ENCODE measurements at places on chromosomes 2 and 18. TPM values are rescaled to one million over a fixed set of nuclear protein-coding genes. Genes with fewer than 3 reads are reported as not detected.

The CHRNA1 gene
- not detected for total RNA-seq

The CKAP2L gene
- not detected for total RNA-seq

The COA5 gene
- total RNA-seq, result 53.0 TPM

The PCARE gene
- total RNA-seq, result not detected

DNA sequence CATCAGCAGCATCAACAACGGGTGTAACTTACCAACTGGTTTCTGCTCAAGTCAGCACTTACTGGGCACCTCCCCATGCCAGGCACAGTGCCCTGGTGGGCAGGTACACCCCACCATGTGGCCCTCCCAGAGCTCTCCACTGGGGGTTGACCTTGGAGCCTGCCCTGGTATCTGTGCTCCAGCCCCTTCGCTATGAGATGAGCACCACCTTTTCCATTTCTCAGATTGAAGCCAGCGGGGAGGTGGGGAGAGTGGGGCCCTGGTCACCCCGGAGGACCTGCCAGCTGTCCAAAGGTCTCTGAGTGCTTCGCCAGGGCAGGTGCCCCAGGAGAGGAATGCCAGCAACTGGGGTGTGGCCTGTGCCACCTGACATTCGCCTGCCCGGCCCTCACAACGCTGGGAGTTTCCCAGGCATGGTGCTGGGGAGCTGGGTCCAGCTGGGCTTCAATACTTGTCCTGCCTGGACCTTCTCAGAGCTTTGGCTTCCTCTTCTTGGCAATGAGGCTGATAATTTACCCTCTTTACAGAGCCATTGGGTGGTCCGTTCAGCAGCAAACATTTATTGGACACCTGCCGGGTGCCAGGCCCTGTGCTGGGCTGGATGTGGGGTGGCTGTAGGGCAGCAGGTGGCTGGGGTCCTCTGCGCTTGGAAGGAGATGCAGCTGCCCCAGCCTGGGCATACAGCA lies 5.9 kb upstream of the ZAP70 start:
- no peak for DNase-seq

- peak; percentile 10 for DNase-seq
Observed at GRCh38 chr2:74555610-74556103, 1.1 kb downstream of the DOK1 start.

- no peak for DNase-seq
Observed at GRCh38 chr2:96115631-96116423, 544 bp downstream of the ADRA2B start.

DNA sequence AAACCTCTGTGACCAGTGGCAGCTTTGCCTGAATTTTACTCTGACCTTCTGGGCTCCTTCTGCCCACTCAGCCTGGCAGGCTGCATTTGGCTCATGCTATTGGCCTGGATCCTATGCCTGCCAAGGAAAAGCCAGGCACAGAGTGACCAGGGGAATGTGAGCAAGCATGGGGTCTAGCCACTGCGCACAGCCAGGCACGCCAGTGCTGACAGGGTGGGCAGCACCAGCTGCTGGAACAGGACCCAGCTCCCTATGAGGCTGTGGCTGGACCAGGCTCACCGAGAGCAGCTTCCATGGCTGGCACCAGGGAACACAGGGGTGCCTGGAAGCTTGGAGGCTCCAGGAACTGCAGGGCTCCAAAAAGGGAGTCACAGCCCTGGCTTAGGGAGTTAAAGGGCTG lies 311.5 kb upstream of the SYT4 start:
- DNase-seq, result no peak

DNA sequence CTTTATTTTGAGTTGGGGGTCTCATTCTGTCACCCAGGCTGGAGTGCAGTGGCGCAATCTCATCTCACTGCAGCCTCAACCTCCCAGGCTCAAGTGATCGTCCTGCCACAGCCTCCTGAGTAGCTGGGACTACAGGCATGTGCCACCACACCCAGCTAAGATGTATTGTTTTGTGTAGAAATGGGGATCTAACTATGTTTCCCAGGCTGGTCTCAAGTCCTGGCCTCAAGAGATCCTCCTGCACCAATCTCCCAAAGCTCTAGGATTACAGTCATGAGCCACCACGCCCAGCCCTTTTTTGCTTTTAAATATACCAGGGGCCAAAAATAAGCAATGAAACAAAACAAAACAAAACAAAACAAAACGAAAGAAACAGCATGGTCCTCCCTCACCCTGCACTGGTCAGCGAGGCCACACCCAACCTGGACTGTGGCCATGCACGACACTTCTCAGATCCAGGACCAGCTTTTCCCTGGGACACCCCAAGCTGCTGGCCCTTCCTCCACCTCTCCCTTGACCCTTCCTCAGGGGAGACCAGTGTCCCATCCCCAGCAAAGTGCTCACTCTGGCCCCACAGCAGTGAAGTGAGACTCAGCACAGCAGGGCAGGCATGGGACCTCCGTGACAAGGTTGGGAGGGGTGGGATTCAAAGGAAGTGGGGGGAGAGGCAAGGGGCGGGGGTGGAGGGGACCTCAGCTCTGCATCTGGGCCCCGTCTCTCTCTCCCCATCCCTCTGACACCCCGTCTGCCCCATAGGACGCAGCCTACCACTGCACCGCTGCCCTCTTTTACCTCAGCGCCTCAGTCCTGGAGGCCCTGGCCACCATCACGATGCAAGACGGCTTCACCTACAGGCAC lies 23.5 kb downstream of the MAL start:
- DNase-seq, result peak; percentile 66

DNA sequence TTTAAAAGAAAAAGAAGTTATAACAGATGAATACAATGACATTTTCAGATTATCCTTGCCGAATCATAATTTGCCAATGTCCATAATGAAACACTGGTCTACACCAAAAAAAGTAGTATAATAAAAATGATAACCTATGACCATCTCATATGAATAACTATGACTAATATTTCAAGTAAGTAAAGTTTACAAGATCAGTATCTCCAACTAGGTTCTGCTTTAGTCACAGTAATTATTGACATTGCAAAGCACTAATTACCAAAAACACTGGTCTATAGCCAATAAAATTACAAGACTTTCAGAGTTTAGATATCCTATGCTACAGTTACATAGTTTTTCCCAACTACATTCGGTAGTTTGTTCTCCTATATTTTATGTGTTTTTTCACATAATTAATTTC lies 136.7 kb downstream of the MEMO1 start:
- no peak for DNase-seq

DNA sequence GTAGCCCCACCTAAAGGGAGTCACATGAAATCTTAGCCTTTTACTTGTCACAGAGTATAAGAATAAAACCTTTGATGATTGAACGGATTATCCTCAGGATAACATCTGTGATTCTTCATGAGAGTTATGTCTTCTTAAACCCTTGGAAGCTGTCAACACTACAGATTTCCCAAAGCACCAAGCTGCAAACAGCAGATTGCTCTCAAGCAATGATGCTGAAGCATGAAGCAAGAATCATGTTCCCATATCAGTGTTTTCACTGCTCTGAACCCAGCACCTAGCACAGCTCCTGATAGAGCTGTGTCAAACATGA lies 47.6 kb upstream of the CELF4 start:
- DNase-seq, result no peak

All from thyroid gland (tissue), 4 donors.